ENCODE measurements at places on chromosomes 16 and 17. TPM values are rescaled to one million over a fixed set of nuclear protein-coding genes. Genes with fewer than 3 reads are reported as not detected.

JUP gene
- polyA plus RNA-seq, result 145 TPM

RHOT2 gene
- 101 TPM for polyA plus RNA-seq

KRT27 gene
- polyA plus RNA-seq, result 0.43 TPM

WDR90 gene
- polyA plus RNA-seq, result 8.1 TPM

PDPK1 gene
- polyA plus RNA-seq, result 18.0 TPM

GRCh38 chr17:67413388-67413787 is 36.3 kb downstream of the PITPNC1 start:
- no peak for DNase-seq

- peak; percentile 49 for DNase-seq
These were observed 6.8 kb downstream of the UNKL start for GRCh38 chr16:1407753-1408152.

GRCh38 chr16:22120440-22120839 is 28.1 kb downstream of the VWA3A start:
- no peak for DNase-seq

DNA sequence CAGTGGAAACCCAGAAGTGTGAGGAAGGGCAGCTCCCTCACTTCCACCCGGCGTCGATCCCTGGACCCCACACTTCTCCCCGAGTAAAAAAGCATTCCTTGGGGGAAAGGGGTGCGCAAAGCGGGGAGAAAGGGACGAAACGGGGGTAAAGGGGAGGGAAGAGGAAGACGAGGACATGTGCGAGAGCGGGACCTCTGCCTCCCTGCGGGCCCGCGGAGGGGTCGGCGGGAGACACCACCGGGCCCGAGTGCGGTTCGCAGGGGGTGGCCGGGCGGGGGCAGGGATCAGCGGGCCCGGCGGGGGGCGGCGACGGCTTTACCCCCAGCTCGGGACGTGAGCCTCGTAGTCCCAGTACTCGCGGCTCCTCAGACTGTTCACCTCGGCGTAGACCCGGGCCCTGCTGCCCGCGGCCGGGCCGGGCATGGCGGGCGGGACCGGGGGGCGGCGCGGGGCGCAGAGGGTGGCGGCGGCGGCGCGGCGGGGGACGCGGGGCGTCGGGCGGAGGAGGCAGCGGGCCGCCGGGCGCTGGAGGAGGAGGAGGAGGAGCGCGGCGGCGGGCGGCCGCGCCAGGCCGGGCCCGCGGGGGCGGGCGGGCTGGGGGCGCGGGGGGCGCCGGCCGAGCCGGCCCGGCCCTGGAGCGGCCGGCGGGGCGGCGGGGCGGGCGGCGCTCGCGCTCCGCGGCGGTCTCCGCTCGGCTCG is 443 bp downstream of the CSNK2A2 start:
- no peak for DNase-seq

- DNase-seq, result peak; percentile 74
These were observed 1.1 kb downstream of the SPECC1 start for GRCh38 chr17:20010099-20010863.

DNA sequence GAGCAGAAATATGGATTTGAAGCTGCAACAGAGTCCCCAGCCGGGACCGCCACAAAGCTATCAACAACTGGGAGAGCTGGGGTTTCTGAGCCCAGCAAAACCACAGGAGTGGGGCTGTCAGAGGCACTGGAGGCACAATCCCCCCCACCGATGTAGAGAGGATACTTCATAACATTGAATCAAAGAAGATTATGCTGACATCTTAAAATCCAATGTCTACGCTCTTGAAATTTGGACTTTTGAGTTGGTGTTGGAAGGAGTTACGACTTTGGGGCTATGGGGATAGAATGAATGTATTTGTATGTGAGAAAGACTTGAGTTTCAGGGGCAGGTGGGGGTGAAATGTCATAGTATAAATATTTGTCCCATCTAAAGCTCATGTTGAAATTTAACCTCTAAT is 1121.6 kb upstream of the CDH8 start:
- no peak for DNase-seq

GRCh38 chr16:89564476-89565255 is 4.2 kb downstream of the RPL13 start:
- no peak for DNase-seq

GRCh38 chr16:81284995-81285600 is 29.7 kb upstream of the GAN start:
- no peak for DNase-seq

- DNase-seq, result peak; percentile 98
These were observed at the start of gene LIG3 for GRCh38 chr17:34980353-34980680. TSS of gene LIG3 (plus strand) at chr17:34980512. CDS start at chr17:34983006, 2,494 bp downstream.

DNA sequence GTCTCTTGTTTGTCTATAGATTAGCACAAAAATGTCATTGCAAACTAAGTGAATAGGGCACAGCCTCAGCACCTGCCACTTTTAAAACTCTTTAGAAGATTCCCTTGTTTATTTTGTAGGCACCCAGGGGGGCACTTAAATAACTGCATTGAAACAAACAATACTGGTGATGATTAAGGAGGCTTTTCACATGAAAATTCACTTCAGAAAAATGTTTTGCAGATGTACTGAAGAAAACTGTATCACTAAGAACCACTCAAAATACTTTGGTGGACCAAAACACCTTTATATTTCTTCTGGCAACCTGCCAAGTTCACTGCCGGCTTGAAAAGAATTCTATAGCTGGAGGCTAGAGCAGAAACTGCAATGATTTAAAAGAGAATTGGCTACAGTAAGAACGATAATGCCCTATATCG is 281.5 kb downstream of the TOX3 start:
- no peak for DNase-seq

- no peak for DNase-seq
These were observed 747 bp upstream of the LHX1 start for GRCh38 chr17:36936455-36937000.

DNA sequence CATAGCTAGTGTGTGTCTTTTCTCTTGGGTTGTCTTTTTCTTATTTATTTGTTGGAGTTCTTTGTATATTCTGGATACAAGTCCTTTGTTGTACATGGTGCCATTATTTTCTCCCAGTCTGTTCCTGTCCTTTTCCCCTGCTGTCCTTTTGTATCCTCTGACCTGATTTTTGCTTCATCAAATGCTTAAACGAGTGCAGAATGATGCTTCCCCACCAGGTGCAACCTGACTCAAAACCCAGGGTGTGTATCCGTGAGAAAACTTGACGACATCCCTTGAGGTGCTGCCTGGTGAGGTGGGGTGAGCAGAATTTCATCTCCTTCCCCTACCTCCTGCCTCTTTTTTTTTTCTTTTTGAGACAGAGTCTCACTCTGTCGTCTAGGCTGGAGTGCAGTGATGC is 88.6 kb downstream of the NTN1 start:
- DNase-seq, result no peak

DNA sequence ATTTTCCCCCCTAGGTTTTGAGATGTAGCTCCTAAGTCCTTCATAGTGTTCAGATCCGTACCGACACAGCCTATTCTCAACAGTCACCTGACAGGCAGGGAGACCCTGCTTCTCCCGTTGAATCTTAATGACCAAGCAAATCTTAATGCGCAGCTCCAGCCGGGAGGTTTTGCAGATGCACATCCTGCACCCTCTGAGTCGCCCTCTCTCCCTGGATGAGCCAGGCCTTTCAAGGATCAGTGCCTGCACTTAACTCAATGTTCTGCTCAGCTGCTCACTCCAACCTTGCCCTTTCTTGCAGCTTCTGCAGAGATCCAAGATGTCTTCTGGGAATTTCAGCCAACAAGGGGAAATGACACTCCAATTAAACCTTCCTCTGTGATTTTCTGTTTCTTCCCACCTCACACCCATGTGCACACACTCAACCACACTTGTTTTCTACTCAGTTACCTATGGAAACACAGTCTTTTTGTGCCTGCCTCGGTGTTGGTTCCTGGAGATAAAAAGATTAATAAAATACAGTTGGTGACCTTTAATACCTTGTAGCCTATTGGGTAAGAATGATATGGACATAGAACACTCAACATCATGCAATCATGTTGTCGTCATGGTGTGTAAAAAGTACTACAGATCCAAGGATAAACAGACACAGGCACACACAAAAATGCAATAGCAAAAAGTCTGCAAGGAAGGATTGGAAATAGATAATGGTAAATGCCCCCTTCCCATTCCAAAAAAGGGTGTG is 76.9 kb upstream of the DYNLRB2 start:
- DNase-seq, result no peak

- DNase-seq, result no peak
These were observed 65.9 kb upstream of the NKD1 start for GRCh38 chr16:50482271-50482670.

- DNase-seq, result no peak
These were observed 27.7 kb upstream of the CACNG5 start for GRCh38 chr17:66807182-66807581.

GRCh38 chr17:39688475-39688835 is 598 bp upstream of the PGAP3 start:
- no peak for DNase-seq

DNA sequence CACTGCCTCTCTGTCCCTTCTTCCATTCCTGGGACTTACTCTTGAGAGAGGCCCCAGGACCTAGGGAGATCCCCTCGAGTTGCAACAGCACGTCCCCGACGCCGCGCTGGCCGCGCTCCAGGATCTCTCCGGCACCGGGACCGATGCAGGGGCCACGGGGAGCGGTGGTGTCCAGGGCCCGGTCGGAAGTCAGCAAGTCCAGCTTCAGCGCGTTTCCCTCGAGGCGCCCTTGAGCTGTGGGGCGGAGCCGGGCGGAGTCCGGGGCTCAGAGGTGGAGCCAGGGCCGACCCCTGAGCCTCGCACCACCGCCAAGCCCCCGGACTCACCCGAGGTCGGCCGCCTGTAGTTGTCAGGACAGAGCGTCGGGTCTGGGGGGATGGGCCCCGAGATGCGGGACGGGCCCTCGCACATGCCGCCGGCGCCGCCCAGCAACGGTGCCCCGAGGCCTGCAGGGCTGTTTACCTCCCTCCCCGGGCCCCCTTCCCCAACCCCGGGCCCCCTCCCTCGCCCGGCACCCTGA is 458 bp downstream of the ENKD1 start:
- peak; percentile 60 for DNase-seq

DNA sequence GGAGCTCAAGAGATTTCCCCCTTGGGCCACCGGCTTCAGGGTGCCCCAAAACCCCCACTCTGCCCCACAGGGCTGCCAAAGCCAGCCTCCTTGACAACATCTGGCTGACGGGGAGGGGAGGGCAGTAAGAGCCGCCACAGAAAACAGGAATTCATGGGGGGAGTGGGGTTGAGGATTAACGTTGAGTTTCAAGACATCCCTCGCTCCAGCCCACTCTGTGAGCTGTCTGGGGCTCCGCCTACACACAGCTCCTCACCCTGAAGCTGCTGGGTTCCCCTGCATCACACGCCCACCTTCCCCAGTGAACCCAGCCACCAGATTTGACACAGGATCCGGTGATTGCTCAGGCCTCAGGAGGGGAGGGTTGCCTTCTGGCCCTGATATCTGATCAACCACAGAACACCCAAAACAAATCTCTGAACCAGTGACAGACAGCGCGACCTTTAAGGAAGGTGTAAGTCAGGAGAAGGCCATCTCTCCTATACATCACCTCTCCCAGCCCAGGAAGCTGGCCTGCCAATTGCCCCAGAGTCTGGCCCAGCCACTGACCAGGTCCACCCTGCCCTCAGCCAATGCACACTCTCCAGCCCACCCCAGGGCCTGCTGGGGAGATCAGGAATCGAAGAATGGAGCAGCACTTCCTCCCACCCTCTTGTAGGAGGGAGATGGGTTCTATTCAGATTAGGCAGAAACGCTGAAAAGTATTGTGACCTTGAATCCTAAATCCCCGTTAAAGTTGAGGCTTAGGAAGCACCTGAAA is 132.1 kb downstream of the CLEC16A start:
- no peak for DNase-seq

- DNase-seq, result no peak
These were observed 36.4 kb downstream of the MAP2K6 start for GRCh38 chr17:69450918-69451317.

GRCh38 chr16:15874745-15875314 is 13.6 kb downstream of the CEP20 start:
- DNase-seq, result peak; percentile 77
